ENCODE measurements at places on chromosomes 6 and 20.
A peak's percentile ranks its signal among the peaks of the same experiment; 100 is the strongest.

DNA sequence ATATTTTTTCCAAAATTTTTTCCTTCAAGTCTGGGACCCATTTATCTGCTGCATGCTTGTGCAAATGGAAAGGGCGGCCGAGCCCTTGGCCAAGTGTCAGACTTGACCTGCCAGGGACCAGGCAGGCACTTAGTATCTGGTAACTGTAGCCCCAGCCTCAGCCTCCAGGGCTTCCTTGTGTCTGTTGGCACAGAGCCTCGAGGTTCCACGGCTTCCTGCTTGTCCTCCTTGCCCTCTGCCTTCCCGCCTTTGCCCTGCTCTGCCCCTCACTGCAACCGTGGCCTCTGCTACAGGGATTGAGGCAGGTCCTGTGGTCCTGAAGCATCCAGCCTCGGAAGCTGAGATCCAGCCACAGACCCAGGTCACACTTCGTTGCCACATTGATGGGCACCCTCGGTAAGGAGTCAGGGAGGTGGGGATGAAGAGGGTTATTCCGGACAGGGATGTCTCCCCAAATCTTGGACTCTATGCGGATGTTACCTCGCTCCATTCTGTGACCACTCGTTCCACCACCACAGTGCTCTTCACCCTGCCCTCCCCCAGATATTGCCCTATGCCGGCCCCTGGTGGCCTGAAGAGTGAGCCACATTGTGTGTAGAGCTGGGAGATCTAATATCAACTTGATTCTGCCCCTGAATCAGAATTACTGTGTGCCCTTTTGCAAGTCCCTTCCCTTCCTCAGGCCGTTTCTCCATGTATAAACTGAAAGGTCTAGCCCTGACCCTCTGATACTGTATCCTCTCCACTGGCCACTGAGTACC is 41.5 kb upstream of the SRF start:
- DNase-seq, result peak; percentile 12

DNA sequence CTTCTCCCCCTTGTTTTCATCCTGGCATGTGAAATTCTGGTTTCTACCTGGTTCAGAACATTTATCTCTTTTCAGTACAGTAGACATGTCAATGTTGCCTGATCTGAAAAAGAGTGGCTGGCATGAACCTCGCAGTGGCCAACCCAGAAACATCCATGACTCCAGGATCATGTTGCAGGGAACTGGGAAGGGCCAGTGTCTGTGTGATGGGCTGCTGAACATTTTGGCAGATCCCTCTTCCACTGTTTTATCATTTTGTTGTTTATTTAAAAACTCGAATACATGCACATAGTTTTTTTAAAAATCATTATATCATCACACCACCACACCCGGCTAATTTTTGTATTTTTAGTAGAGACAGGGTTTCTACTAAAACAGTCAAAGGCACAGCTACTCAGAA is 19.0 kb downstream of the WFDC3 start:
- no peak for DNase-seq

DNA sequence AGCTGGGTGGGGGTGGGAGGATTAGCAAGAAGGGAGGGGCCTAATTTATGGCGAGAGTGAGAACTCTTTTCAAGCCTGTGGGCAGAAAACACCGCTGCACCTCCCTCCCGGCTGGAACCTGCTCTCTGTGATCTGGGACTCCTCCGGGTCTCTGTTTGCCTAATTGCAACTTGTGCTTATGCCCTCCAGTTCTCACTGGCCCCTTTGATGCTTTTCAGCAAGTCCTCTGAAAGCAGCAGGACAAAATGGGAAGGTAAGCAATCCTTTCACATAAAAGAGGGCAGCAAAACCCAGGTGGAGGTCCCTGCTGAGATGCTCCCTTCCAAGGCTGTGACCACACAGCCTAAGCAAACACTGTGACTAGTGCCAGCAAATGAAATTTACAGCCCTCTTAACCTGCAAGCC is 523.0 kb upstream of the FLRT3 start:
- DNase-seq, result peak; percentile 88

DNA sequence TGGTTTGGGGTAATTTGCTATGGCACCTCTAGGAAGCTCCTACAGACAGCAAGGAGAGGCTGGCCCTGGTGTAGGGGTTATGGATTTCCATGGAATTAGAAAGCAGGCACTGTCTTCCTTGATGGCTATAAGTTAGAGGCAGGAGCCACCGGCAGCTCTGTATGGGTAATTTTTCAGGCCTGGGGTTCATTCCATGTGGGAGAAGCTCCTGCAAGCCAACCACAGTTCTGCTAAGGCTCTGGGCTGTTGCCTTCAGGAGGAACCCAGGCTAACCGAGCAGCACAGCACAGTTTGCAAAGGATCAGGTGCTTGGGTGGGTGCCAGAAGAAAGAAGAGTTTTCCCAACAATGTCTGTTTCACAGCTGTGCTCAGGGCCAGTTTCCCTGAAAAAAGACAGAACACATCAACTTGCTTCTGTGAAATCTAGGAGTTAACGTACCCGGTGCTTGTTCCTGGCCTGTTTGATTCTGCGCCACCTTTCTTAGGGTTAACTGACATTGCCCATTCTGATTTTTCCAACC is 162.8 kb upstream of the MYLIP start:
- no peak for DNase-seq

- no peak for DNase-seq
Measured at GRCh38 chr6:36169023-36170007, 27.2 kb upstream of the BRPF3 start.

DNA sequence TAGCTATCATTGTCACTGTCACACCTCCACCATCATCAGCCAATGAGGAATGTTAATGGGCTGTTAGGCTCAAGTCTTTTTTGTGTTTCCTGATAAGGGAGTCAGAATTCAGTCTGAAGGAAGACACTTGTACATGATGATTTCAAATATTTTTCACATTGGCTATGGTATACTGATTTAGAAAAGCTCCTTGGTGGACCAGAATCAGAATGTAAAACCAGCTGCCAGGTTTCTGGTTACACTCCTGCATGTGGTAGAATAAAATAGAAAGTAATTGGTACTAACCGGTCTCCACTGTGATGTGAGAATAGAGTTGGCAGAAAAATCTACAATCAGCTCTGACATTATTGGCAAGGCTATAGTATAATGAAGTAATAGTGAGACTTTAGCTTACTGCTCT is 10.7 kb downstream of the COL9A1 start:
- no peak for DNase-seq

GRCh38 chr6:45301348-45302142 is 26.6 kb upstream of the RUNX2 start:
- DNase-seq, result no peak

GRCh38 chr6:140576004-140576555 is 1201.6 kb upstream of the CITED2 start:
- no peak for DNase-seq

DNA sequence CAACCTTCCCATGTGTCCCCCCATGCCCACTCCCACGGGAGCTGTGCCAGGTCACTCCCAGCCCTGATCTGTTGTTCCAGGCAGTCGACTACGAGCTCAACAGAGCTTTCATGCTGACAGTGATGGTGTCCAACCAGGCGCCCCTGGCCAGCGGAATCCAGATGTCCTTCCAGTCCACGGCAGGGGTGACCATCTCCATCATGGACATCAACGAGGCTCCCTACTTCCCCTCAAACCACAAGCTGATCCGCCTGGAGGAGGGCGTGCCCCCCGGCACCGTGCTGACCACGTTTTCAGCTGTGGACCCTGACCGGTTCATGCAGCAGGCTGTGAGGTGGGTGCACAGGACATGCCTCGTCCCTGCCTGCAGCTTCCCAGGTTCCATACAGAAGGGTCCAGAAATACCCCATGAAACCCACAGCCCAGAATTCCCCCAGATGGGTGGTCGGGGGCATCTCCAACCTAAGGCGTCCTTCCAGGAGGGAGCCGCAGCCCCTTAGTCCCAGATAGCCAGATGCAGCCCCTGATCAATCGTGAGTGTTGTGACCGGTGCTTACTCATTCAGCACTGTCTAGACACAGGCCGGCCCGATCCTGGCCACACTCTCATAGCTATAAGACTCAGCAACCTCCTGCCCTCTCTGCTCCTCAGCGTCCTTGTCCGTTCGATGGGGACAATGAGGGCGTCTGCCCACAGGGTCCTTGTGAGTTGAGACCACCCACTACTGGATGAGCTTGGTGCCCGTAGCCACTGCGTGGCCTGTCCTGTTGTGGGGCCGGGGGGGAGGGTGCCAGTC is 142.1 kb downstream of the TAF4 start:
- DNase-seq, result no peak

DNA sequence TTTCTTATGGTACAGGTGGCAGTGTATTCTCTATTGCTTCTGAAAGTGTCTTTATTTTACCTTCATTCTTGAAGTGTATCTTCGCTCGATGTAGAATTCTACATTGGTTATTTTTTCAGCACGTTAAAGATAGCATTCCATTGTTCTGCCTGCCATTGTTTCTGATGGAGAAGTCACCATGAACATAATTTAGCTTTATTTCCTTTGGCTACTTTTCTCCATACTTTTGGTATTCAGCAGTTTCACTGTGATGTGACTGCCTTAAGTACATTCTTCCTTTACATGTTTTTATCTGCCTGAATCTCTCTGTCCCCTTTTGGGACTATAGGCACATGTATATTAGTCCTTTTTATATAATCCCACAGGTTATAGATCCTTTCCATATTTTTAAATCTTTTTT is 19.0 kb downstream of the ZNF133 start:
- DNase-seq, result no peak

DNA sequence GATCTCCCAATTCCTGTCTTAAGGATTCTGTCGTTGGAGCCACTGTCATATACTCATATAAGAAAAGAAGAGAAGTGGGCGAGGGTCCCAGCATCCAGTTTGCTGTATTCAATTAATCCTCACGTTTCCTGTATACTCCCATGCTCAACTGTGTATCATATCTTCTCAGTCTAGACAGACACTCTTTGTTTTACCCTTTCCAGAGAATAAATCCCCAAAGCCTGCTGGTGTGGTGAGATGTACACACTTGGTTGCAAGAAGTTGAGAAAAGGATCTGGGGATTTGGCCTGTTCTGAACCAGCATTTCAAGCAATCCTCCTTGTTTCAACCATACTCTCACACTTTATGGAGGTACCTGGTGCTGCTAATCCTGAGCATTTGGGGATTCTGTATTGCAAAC is 3.1 kb downstream of the TPMT start:
- DNase-seq, result no peak

- DNase-seq, result no peak
Measured at GRCh38 chr6:72084992-72085569, 198.7 kb downstream of the RIMS1 start.

DNA sequence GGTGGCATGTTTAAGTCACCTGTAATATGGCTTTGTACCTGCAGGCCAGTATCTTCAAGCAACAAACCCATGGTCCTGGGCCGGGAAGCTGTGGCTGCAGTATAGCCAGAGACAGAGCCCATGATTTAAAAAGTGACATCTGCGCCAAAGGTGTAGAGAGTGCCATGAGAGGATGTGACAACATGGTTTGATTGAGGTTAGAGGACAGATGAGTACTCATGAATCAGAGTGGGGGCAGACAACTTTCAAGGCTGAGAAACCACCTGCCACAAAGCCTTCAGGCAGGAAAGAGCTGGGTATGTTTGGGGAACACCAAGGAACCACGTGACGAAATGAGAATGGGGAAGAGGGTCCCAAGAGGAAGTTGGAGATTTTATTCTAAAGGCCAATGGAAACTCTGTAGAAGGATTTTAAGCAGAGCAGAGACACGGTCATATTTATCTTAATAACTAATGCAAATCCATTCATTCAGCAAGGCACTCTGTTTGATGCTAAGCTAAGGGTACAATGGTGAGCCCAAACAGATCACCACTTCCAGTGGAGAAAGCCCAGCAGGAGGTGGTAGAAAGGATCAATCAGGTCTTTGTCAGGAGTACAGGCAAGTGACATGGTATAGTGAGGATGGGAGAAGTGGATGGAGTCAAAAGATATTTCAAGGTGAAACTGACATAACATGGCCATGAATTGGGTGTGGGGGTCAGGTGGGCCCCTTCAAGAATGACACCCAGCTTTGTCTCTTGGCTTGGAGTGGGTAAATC is 3.4 kb upstream of the MICAL1 start:
- DNase-seq, result no peak

DNA sequence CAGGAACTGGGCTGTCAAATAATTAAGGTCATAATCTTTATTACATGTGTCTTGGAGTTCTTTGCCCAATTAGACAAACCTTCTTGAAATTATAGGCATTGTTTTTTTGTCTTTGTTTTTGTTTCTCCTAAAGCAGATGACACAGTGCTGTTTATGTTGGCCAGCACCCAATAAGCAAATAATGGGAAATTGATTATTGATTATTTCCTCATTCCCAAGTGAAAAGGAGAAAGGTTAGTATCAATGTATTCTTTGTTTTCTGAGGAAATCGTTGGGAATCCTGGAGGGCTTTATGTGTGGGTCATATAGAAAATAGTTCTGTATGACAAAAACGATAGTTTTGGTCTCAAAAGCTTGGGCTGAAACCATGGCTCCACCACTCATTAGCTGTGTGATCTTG is 4.5 kb upstream of the CYP24A1 start:
- DNase-seq, result no peak

DNA sequence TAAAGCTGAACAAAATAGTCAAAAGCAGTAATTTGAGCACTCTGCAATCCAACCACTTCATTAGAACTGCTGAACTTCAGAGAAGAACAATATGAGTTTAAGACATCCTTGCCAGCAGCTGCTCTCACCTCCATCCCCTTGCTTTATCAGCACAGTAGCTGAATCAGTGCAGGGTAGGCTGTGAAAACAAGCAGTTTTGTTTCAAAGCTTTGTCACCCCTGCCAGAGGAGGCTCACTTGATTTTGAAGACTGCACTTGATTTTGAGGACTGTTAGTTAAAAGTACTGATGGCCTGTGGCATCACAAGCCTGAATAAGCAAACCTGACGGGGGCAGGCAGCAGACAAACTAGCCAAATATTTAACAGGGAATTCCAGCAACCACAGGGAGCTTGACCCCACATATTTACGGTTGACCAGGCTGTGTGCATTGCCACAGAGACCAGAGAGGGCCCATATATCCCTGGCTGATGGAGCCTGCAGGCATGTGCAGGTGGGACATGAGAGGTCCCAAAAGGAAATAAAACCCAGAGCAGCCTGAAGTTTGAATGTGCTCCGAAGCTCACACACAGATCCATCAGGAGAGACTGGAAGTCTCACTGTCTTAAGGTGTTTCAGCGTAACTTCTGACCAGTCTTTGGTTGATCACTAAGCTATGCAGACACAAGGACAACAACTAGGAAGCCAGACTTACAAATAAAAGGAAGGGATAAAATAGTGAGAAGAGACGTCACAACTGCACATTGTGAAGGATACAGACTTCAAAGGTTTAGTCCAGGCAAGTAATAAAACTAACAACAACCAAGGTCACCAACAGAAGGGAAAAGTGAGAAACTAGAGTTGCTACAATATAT is 97.4 kb downstream of the PDSS2 start:
- no peak for DNase-seq

- DNase-seq, result no peak
Measured at GRCh38 chr6:90865513-90865912, 278.6 kb upstream of the MAP3K7 start.

DNA sequence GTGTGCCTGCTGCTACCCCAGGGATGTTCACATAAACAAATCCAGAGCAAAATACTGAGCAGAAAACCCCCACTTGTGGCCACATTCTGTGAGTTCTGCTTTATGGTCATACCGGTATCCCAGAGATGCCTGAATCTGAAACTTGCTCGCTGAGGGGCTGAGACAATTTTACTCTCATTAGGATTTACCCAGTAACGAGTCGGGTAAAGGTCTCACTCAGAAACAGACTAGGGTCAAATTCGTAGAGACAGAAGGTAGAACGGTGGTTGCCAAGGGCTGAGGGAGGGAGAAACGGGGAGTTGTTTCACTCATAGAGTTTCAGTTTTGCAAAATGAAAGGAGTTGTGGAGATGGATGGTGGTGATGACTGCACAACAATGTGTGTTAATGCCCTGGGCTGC is 45.4 kb upstream of the NKX2-2 start:
- no peak for DNase-seq

- DNase-seq, result no peak
Measured at GRCh38 chr20:53907968-53908751, 162.2 kb downstream of the BCAS1 start.
